ENCODE measurements at places on chromosomes 1 and 21.

GRCh38 chr1:44720281-44720680 lies 10.7 kb downstream of the RNU5D-1 start:
- DNase-seq = no peak

GRCh38 chr1:115496904-115497527 lies 144.8 kb upstream of the VANGL1 start:
- no peak for DNase-seq

- no peak for DNase-seq
These were observed 8.3 kb downstream of the GFI1 start for GRCh38 chr1:92478393-92478792.

- DNase-seq = no peak
These were observed 43.6 kb upstream of the PDE9A start for GRCh38 chr21:42609811-42610210.

GRCh38 chr1:201877877-201878401 lies 10.8 kb upstream of the SHISA4 start:
- DNase-seq = no peak

DNA sequence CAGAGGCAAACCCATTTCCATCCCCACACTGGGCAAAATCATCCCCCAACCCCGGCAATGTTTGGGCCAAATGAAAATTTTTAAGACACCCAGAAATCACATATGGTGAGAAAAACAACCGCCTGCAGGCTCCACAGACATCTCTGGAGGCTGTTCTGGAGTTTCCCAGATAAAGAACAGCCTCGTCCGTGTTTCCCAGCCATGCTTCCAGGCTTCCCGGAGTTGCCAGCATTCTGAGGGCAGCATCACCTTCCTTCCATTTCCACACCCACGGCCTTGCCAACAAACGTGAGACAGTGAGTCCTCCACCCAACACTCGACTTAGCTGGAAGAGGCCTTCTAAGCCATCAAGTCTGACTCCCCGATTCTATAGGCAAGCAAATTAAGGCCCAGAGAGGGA lies 36.9 kb downstream of the KCNN3 start:
- no peak for DNase-seq

DNA sequence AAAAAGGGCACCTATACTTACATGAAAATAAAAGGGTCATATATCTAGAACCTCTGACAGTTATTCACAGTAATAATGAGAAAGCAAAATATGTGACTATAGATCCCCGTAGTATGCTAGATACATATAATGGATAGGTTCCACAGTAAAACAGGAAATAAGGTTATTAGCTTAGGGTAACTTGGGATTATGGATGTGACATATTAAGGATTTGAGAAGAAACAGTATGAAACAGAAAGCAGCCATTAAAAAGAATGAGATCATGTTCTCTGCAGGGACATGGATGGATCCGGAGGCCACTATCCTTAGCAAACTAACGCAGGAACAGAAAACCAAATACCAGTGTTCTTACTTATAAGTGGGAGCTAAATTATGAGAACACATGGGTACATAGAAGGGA lies 1547.3 kb downstream of the BRINP3 start:
- DNase-seq = no peak

- no peak for DNase-seq
These were observed 11.2 kb upstream of the FCRL3 start for GRCh38 chr1:157711802-157712201.

DNA sequence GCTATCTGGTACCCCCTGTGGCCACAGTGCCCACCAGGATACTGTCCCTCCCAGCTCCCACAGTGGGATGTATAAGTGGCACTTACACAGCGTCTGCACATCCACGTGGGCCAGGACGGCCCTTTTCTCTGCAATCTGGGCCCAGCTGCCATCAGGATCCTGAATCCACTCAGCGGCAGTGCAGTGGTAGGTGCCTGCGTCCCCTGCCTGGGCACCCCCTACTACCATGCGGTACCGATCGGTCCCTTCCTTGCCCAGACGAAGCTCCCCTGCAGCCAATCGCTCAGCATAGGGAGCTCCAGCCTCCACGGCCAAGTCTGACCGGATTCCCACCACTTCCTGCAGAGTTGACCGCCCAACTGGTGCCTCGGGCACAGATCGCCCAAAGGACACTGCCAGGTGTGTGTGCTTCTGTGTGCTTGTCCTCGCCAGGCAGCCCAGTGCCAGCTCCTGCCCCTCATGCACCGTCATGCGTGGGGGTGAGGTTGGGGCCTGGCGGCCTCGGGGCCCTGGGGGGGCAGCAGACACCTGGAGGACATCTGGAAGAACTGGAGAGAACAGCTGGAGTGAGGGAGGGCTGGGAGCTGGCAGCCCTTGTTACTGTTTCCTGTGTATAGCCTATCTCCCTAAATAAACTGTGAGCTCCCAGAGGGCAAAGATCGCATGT lies 4.7 kb downstream of the IGSF8 start:
- no peak for DNase-seq

DNA sequence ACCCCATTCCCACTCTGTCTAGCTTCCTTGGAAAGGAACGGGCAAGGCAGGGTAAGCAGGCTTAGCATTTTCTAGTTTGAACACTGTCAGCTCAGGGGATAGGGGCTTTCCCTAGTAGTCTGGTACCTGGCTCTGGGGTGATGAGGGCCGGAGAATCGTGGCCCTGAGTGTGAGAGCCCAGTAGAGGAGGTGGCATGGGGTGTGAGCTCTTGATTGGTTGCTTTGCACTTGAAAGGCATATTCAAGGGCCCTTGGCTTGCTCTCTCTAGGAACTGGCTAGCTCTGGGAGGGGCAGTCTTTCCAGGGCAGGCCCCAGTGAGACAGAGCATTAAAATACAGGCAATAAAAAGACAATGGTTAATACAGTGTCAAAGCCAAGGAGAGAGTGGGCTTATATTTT lies 10.8 kb upstream of the EXTL1 start:
- DNase-seq = no peak

GRCh38 chr1:172778456-172779455 lies 119.9 kb downstream of the FASLG start:
- DNase-seq = no peak

GRCh38 chr1:99590578-99591209 lies 55.2 kb upstream of the PALMD start:
- no peak for DNase-seq

- DNase-seq = no peak
These were observed 4.0 kb downstream of the ABCG1 start for GRCh38 chr21:42222821-42223390.

DNA sequence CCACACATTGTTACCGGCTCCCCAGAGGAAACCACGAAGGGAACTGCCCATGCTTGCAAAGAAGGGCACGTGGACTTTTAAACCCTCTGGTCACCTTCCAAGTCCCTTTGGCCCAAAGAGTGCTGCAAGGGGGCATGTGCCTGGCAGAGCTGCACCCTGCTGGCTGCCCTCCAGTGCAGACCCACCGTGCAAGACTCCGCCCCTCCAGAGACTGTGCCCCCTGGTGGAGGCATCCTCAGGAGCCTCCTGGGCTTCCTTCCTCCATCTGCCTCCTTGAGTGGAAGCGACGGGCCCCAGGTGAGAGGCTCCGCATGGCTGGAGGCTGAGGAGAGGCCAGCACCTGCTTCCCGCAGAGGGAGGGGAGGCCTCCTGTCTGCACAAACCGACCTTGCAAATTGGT lies 100.6 kb downstream of the CRYAA start:
- peak; percentile 11 for DNase-seq

DNA sequence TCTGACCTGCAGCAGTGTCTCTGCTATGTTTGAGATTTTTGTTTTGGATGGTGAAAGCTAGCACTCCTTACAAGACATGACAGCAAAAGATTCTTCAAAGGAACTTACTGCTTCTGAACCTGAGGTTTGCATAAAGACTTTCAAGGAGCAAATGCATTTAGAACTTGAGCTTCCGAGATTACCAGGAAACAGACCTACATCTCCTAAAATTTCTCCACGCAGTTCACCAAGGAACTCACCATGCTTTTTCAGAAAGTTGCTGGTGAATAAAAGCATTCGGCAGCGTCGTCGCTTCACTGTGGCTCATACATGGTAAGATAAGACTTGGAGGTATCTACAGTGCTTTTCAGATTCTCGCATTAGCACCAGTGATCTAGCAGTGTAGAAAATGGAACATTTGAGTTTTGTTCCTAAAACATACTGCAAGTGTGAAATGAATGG lies 200.2 kb downstream of the PDE4B start:
- no peak for DNase-seq

GRCh38 chr1:167518331-167518700 lies at the start of gene CD247:
Gene CD247, minus strand, starts transcription at chr1:167518529. Its CDS starts 64 bp downstream, at chr1:167518465.
- DNase-seq = peak; percentile 65

DNA sequence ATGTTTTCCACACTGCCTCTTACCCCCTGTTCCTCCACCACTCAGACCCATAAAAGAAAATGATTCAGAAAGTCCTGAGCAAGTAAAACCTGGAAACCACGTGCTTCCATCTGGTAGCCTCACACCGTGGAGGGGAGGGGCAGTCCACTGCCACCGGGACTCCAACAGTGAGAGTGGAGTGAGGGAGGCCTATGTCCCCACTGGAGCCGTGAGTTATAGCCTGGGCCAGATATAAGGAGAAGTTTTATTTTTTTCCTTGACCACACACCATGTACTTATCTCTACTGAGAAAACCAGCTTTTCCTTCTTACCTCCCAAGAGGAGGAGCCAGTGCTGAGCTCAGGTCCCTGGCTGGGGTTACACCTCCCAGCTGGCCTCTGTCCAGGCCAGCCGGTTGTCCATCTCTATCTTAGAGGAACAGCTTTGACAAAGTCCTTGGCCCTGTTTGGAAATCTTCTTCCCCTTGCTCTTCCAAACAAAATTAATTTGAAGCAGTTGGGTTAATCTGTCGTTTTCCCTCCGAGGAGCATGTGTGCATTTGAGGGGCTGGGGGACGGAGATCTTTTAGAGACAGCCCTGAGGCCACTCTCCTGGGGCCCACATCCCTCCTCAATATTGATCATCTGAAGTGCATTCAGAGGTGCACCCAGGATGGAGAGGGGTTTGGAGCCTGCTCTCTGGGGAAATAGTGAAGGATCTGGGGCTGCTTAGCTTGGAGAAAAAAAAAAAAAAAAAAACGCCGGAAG lies 49.1 kb upstream of the SERBP1 start:
- no peak for DNase-seq

GRCh38 chr1:168626326-168626725 lies 49.9 kb downstream of the XCL1 start:
- DNase-seq = no peak

DNA sequence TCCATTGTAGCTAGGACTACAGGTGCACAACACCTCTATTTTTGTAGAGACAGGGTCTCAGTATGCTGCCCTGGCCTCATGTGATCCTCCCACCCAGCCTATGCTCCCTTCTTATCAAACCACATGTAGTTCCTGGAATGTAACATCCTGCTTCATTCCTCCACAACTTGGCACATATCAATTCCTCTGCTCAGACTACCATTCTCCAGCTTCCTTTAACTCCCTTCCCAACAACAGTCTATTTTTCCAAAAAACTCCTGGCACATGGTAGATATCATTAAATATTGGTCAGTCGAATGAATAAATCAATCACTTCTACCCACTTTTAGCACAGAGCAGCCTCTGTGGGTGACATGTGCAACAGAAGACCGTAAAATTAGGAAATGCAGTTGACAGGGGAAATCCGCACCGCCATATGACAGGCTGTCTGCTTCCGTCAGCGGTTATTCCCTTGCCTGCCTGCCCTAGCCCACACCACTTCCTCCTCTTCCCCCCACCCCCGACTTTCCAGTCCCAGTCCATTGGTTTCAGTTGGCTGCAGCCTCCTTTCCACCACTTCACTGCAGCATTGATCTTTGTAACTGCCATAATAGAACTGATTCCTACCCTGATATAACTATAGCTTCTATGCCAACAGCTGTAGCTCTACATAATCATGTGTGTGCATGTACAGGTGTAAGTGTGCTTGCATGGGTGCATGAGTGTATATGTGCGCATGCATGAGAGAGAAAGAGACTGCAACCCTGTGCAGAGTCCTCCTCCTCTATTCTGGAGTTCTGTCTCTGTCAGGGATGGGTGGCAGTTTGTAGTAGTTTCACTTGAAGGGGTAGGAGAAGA lies 6.8 kb upstream of the AKR1A1 start:
- DNase-seq = peak; percentile 56

DNA sequence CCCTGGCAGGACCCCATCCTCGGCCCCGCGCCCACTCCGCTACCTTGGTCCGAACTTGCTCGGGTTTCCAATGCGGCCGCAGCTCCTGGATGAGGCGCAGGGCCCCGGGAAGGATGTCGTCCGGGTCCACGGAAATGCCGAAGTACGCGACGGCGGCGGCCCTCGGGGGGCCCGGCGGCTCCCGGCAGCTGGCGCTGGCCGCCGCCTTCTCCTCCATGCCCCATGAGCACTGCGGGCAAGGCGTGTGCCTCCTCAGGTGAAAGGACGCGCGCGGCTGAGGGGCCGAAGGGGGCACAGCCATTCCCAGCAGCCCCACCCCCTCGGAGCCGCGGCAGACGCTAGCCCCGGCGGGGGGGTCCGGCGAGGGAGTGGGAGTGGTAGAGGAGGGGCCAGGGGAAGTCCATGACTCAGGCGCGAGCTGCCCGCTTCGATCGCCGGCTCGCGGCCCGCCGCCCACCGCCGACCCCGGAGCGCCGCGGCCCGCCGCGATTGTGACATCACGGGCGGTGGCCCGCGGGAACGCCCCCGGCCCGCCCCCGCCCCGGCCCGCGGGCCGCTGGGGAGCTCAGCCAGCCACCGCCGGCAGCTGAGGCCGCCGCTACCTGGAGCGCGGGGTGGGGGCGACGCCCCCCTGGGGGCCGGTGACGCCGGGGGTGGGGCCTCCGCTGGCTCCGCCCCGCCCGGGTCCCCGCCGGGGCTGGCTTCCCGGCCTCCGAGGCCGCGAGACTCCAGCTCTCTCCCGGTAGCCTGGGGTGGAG lies at the start of gene ETNK2:
TSS of gene ETNK2 (minus strand) at position 493 of the 758 bp plus-strand sequence. CDS start at position 301, 192 bp downstream.
- peak; percentile 9 for DNase-seq

Data from stimulated activated CD8-positive, alpha-beta memory T cell treated with anti-CD3 and anti-CD28 coated beads, Interleukin-12 subunit alpha, Interleukin-12 subunit beta, amount 100 ng/mL, for 1 hour (primary cell).